Glomerular endothelial cell (primary cell): ENCODE measurements at places on chromosomes 6 and 20. TPM values are rescaled to one million over a fixed set of nuclear protein-coding genes. Genes with fewer than 3 reads are reported as not detected.

The PBOV1 gene
- not detected in 2 replicates for total RNA-seq

The MEI4 gene
- total RNA-seq, result not detected in 2 replicates

The SLC22A23 gene
- 15.6 and 22.2 TPM in 2 replicates for total RNA-seq

The COL9A3 gene
- 1.3 and 1.8 TPM in 2 replicates for total RNA-seq

The ZMYND8 gene
- 30.7 and 44.0 TPM in 2 replicates for total RNA-seq

The CLDN20 gene
- total RNA-seq, result not detected in 2 replicates

The TFAP2D gene
- not detected in 2 replicates for total RNA-seq

The PRSS16 gene
- total RNA-seq, result 0.05 TPM in 1 of 2 replicates, not detected in the other

The KHDRBS2 gene
- total RNA-seq, result not detected in 2 replicates

The ADGRF5 gene
- total RNA-seq, result 495 and 502 TPM in 2 replicates

The CCDC28A gene
- 10.2 and 12.1 TPM in 2 replicates for total RNA-seq

The DEFB126 gene
- not detected in 2 replicates for total RNA-seq

The APCDD1L gene
- total RNA-seq, result 0.34 and 4.2 TPM in 2 replicates

The FRMD1 gene
- total RNA-seq, result not detected in 2 replicates

The LGSN gene
- total RNA-seq, result not detected in 2 replicates
